ENCODE measurements at places on chromosomes 4 and X.
A peak's percentile ranks its signal among the peaks of the same experiment; 100 is the strongest.

GRCh38 chr4:40164459-40164858 is 32.4 kb upstream of the RHOH start:
- no peak for DNase-seq

- DNase-seq = no peak
Observed at GRCh38 chr4:123893011-123893981, 496.7 kb downstream of the SPRY1 start.

DNA sequence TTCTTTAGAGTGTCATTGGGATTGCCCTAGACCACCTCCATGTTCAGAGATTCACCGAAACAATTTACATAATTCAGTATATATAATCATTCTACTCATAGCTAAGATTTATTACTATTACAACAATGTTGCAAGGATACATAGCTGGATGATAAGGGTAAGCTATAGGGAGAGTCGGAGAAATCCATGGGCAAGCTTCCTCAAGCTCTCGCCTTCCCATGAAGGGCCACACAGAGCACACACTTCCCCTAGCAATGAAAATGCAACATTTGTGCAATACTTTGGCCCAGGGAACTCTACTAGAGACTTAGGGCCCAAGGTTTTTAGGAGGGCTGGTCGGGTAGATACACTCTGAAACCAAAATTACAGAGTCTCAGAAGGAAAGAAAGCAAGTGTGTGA is 49.7 kb upstream of the ABCG2 start:
- no peak for DNase-seq

GRCh38 chr4:171676555-171677215 is 136.5 kb upstream of the GALNTL6 start:
- no peak for DNase-seq

DNA sequence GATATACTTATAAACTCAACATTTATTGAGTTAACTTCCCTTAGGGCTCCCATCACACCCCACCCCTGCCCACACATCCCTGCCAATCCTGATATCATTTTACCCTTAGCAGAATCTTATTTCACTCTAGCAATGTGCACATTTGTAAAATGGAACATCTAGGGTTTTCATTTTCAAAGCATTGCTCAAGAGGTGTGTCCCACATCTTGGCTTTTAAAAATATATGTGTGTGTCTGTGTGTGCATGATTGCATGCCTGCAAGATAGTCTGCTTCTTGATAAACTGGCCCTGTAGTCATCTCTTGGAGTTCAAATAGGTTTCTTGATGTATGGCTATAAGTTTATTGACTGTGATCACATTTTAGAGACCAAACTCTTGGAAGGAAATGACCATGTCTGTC is 26.4 kb upstream of the EGF start:
- DNase-seq = no peak

GRCh38 chr4:54384563-54384962 is 155.5 kb downstream of the PDGFRA start:
- peak; percentile 92 for DNase-seq

DNA sequence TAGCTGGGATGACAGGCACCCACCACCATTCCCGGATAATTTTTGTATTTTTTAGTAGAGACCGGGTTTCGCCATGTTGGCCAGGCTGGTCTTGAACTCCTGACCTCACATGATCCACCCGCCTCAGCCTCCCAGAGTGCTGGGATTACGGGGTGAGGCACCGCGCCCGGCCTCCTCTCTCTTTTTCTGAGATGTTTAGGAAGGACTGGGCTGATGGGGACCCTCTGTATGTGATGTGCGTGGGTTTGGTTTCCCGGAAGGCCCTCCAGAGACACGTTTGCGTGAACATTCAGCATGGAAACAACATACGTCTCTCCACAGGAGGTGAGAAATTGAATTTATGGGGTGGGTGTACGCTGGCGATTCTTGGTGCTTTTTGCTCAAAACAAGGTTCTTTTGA is 18.6 kb downstream of the SHOX start:
- no peak for DNase-seq

GRCh38 chr4:147094238-147094637 is 148.6 kb upstream of the TTC29 start:
- DNase-seq = no peak

DNA sequence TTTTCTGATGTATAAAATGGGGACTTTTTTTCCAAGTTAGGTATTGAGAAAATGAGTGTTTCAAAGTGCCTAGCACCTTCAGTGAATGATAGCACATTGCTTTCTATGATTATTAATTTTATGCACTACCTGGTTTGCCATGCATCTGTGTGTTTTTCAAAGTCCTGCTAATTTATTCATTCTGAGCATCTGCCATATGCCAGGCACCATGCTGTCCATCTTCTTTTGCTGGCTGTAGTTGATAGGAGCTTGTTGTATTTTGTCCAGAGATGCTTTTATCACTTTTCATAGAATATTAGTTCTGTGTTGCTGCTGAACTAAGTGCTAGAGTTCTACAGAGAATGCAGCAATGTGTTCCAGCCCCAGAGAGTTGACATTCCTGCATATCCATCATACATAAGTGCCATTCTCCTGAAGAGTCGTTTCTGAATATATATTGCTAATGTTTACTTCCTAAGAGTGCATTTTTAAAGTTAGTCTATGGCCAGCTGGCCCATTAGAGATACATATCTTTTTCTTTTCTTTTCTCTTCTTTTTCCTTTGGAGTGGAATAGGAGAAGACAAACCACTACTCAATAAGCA is 49.0 kb upstream of the CLNK start:
- no peak for DNase-seq

DNA sequence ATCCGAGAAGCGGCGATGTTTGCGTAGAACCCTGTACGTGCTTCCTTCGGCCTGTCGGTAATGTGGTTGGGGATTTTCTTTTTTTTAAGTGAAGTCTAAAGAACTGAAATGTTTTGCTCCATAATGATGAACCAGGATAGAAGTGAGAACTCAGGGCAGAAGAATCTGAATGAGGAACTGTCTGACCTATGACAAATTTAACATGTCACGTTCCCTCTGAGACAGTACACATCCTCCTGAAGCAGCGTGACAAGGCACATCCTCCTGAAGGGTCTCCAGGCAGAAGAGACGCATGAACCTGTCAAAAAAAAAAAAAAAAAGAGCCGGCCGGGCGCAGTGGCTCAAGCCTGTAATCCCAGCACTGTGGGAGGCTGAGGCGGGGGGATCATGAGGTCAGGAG is 6.2 kb downstream of the CSF2RA start:
- DNase-seq = no peak

- no peak for DNase-seq
Observed at GRCh38 chr4:165191348-165191656, 16.1 kb upstream of the KLHL2 start.

GRCh38 chrX:153818571-153819383 is 11.6 kb downstream of the PDZD4 start:
- DNase-seq = peak; percentile 72

DNA sequence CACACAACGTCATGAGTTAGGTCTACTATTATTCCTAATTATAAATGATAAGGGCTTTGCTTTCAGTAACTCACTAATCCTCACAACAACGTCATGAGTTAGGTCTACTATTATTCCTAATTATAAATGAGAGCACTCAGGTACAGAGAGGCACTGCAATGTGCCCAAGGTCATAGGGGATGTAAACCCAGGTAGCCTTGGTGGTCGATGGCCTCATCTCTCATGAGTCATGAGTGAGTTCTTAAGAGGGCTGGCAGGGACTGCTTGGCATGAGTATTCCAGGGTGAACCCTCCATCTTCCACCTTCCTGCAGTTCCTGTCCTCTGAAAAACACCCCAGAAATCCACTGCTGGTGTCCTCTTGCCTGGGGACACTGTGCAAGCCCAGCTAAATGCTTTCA is 317.1 kb downstream of the STK32B start:
- no peak for DNase-seq

DNA sequence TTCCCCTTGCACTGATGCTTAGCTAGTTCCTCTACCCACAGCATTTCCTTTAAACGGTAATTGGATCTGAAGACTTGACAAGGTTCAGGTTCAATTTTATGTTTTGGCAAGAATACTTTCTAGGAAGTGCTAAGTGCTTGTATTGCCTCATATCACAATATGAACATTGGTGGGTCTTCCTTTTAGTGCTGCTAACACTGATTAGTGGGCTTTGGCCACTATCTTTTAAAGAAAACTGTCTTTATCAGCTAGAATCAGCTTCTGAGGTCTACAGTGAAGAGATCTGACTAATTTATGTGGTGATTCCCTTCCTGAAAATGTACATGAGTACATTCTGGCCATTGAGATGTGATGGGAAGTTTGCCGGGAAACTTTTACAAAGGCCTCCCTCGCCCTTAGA is 316.7 kb upstream of the KLF3 start:
- DNase-seq = no peak

GRCh38 chrX:153443476-153444332 is 2.2 kb downstream of the TREX2 start:
- no peak for DNase-seq

GRCh38 chrX:55487143-55487542 is 2.5 kb downstream of the USP51 start:
- DNase-seq = no peak

- no peak for DNase-seq
Observed at GRCh38 chr4:125986307-125986706, 671.6 kb downstream of the FAT4 start.

DNA sequence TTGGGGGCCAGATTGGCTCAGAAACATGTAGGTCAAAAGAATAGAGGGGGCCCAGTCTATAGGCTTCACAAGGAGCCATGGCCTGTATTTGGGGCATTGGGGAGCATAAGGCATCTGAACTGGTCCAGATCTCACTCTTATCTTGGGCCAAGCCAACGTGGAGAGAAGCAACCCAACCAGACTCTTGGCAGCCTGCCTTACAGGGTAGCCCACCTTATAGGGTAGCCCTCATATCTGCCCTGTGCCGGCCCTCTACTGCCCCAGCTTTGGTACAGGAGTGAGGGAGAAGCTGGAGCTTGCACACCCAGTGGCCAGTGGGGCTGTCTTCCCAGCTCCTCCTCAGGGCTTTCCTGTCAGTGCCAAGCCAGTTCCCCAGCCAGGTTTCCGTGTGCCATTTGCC is 142.2 kb downstream of the AMMECR1 start:
- DNase-seq = no peak

DNA sequence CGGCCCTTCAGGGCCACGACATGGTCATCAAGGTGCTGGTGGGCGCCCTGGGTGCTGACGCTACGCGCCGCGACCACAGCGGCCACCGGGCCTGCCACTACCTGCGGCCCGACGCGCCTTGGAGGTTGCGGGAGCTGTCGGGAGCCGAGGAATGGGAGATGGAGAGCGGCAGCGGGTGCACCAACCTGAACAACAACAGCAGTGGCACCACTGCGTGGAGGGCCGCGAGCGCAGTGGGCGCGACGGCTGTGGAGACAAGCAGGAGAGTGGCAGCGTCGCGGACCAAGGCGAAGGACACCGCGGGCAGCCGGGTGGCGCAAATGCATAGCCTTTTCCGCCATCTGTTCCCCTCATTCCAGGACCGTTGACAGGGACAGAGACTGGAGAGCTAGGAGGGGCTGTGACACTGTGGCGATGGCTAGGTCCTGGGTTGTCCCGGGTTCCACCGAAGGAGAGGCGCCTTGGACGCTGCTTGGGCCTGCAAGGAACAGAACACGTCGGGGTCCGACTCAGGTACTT is 919 bp downstream of the SOWAHD start:
- DNase-seq = no peak

GRCh38 chr4:184528051-184528450 is 53.7 kb upstream of the IRF2 start:
- DNase-seq = no peak

DNA sequence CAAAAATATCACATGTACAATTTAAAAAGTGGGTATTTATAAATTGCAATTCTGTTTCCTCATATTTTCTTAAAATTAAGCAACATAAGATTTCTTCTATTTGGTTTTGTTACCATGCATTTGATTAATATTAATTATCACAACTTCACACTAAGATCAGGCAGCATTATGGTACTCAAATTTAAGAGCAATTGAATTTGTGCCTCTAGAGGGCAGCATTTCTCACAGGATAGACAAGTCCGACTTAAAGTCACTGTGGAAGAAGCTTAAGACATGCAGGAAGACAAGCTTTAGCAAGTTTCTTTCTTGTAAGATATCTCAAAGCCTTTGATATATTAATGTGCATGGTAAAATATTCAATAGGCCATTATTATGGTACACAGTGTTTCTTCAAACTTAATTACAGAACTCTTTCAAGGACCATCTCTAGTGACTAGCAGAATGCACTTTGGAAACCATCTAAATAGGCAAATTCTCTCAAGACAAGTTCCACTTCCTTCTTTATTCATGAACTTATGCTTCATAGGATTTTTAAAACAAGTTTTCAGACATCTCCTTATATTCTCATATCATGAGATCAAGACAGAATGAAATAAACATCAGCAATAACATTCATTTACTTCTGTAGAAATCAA is 35.0 kb downstream of the FBXW7 start:
- peak; percentile 86 for DNase-seq

DNA sequence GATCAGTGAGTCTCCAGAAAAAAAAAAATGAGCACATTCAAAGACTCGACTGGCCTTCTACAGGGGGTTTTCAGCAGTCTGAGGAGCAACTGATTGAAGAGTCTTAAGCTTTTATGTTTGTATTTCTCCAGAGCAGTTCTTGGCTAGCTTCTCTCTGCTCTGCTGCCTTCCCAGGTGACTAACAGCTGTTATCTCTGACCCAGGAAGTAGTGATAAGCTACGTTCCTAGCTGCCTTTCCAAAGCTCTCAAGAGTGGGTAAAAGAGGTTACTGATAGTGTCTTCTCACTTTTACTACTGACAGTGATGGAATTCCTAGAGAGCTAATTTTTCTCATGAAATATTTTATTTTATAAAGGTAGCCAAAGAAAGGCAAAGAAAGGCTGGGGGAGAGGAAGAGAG is 66.6 kb downstream of the ENOX2 start:
- DNase-seq = no peak

DNA sequence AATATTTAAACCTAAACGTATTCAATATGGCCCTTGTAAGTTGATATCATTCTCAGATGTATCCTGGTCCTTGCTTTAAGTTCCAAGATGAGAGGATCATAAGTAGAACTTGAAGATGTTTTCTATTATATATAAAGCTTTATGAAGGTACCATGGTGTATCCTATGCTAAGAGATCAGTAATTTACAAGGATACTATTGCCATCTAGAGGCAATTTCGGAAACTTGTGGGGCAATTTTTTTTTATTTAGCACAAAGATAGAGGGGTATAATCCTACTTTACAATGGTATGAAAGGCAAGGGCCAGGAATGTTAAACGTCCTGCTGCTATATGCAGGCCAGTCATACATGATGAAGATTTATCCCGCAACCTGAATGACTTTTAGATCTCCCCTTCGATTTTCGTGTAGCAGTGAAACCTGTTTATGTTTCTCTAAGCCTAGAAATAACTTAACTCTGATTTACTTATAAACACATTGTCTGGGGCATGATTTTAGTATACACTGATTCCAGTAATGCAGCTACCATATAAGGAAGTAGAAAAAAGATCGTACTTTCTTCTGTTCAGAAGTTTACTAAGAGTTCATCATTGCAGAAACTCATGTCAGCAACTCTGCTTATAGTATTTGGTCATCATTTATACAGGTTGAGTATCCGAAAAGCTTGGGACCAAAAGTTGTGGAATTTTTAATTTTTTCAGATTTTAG is 2.6 kb downstream of the SLC25A31 start:
- DNase-seq = peak; percentile 14

- DNase-seq = no peak
Observed at GRCh38 chr4:13881892-13882291, 254.4 kb upstream of the BOD1L1 start.

- no peak for DNase-seq
Observed at GRCh38 chr4:48212165-48212564, 57.5 kb downstream of the TEC start.
